CD4-positive, alpha-beta T cell treated with Interleukin-17A for 4 hours (primary cell): ENCODE measurements at places on chromosomes 7 and 10.

DNA sequence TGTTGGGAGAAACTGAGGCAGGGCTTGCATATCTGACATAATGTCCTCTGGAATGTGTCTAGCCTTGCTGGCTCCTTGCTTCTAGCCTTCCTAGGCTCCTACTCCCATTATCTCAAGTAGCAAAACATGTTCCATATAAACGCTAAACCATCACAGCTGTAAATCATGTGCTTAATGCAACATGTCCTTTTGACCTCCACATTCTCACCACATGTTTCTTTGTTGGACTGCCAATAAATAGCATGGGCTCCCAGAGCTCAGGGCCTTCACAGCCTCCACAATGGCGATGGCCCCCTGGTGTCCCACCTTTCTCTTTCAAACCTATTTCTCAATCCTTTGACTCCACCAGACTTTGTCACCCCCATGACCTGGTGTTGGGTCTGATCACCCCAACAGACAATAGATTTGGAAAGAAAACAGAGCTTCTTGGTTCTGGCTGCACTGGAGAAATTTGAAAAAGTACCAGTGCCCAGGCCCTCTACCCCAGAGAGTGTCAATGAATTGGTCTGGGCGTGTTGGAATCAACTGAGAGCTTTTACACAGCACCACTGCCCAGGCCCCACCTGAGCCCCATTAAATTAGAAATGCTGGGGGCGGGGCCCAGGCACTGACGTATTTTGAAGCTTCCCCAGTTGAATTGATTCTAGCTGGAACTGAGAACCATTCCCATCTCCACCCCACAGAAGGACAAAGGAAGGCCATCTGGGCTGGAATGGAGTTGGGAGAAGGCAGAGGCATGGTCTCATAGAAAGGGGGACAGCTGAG is 41.3 kb upstream of the GGCT start:
- DNase-seq = no peak

GRCh38 chr7:7696458-7697119 is 21.8 kb downstream of the RPA3 start:
- DNase-seq = no peak

- DNase-seq = no peak
These were observed 333.2 kb downstream of the PLXNA4 start for GRCh38 chr7:132243051-132243450.

DNA sequence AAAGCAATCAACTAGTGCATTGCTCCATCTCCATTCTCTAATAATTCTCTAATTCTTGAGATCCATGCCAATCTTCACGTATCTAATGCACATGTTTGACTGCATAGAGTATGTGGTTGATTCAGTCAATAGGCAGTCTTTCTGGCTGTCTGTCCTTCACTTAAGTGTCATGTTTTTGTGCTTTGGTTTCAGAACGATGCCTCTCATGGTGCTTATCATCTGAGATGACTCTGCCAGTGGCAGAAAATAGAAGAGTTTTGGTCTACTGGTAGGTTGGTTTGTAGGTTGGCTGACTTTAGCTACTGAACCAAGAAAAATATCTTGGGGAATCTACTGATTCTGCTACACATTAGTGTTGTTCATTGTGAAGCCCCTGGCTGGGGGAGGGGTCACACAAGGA is 364.2 kb downstream of the SFMBT2 start:
- no peak for DNase-seq

DNA sequence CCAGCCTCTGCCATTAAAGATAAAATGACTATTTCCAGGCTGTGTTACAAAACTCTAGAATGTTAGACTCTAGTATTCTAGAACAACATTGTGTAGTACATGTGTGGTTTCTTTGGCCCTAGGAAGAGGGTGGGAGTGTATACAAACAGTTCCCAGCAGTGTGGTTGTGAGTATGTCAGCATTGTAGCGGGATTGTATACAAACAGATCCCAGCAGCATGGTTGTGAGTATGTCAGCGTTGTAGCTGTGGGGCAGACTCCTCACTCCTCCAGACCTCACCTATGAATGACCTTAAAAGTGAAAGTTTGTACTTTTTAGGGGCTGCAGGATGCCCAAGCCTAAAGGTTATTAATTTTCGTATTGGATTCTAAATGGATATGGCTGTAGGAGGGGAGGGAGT is 6.9 kb upstream of the ACSL5 start:
- DNase-seq = no peak

DNA sequence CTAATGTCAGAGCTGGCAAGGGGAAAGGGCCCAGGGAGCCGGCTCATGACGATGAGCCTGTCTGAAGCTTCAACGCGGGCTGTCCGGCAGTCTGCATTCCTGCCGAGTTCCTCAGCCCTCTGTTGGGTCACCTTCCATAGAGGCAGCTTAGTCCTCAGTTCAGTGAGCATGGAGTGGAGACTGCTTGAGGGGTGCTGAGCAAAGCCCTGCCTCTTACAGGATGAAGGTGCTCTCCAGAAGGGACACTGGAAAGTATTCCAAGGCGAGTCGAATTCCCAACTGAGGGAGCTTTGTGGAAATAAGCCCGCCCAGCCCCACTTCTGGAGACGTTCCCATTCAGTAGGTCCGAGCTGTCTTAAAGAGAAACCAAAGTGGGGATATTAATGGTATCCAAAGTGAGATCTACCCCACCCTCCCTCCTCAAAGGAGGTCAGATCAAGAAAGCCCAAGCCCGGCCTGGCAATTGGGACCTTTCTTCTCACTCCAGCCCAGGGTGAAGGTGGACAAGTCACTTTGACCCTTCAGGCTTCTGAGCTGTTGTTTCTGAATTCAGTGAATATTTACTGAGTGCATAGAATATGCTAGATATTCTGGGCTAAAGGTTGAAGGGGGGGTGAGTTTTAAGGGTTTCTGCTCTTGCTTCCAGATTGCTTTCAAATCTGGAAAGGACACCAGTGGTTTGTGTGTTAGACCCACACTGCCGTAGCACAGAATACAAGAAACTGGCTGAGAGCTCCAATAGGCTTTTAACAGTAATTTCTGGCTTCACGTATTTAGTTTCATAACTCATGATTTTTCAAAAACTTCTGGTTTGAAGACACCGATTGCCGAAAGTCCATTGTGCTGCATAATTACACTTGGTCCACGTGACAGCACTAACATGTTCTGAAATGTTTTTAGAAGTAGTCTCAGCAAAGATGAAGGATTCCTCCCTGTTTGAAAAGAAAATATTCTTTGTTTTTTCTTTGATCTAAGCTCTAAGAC is 3.5 kb downstream of the EGFR start:
- DNase-seq = no peak

GRCh38 chr7:28077616-28078015 is 103.0 kb downstream of the JAZF1 start:
- no peak for DNase-seq

- no peak for DNase-seq
These were observed 127.2 kb downstream of the SRI start for GRCh38 chr7:88092676-88092999.

DNA sequence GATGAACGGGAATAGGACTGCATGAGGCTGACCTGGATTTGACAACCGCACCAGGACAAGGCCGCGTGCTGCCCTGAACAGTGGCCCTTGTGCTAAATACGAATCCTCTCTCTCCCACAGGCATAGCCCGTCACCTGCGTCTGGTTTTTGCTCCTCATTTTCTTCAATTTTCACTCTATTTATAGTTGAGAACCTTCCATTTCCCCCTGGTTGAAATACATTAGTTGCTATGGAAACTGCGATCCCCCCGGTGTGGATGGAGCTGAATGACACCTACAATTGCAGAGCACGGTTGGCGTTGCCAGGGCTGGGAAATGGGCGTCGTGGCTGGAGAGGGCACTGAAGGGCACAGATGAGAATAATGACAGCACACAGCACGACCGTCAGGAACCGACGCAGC is 158.6 kb upstream of the PITRM1 start:
- no peak for DNase-seq

GRCh38 chr10:2340831-2341647 is 603.7 kb upstream of the ADARB2 start:
- no peak for DNase-seq

DNA sequence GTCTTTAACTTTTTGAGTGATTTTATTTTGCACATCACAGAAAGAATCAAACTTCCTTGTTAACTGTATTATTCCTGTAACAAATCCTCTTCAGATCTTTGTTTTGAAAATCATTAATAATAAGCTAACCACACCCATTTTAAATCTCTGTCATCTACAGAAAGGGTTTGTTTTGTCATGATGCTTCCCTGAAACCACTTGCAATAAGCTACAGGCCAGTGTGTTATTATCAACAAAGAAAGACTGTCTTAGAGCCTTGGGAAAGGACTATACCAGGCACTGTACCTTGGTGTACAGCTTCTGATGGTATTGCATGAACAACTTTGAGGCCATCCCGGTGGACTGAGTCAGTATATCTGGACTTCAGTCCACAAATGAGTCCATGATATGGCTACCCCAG is 145.3 kb upstream of the FAM3C start:
- DNase-seq = no peak

DNA sequence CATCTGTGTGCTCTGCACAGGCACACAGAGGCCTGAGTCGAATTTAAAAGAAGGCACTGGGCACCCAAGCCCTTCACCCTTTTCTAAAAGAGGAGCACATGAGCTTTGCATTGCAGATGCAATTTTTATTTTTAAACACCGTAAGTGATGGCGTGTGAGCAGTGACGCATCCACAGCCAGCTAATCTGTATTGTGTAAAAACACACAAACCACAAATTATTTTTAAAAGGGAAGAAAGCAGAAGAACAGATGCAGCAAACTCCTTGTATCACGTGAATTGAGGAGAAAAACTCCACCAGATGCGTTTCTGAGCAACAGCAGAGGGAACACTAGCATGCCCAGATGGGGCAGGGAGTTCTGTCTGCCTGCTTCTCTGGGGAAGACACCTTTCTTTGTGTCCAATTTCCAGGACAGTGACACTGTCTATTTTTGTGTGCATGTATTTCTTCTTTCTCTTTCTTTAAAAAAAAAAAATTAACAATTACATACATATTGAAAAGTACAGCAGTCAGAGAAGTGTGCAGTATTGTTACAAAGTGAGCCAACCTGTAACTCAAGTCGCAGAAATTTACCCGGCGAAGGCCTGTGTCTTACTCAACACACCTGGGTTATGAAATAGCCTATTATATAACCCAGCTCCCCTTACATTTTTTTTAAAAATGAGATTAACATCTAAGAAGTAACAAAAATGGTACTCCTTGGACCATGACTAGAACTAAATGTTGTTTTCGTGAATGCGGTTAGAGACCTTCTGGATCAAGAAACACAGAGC is 39.2 kb downstream of the EEPD1 start:
- no peak for DNase-seq

DNA sequence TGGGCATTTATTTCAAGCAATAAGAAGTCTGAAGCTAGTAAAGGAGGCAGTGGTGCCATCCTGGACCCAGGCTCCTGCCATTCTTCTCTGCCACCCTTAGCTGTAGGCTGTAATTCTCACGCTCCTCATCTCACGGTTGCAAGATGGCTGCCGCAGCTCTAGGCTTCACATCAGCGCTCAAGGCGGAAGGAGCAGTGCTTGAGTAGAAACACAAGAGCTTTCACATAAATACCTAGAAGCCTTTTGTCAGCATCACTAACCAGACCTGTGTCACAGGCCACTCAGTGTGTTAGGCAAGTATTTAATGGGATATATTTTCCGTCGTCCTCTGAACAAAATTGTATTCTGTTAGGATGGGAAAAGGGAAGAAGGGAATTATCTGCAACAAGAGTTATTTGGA is 118.9 kb upstream of the KLF14 start:
- DNase-seq = no peak

- no peak for DNase-seq
These were observed 61.5 kb downstream of the GDI2 start for GRCh38 chr10:5751601-5752253.

- no peak for DNase-seq
These were observed 27.3 kb downstream of the DIP2C start for GRCh38 chr10:662223-662605.

DNA sequence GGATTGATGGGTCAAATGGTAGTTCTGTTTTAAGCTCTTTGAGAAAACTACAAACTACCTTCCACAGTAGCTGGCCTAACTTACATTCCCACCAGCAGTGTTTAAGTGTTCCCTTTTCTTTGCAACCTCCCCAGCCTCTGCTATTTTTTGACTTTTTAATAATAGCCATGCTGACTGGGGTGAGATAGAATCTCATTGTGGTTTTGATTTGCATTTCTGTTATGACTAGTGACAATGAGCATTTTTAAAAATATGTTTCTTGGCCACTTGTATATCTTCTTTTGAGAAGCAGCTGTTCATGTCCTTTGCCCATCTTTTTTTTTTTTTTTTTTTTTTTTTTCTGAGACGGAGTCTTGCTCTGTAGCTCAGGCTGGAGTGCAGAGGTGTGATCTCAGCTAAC is 155.2 kb upstream of the BMPER start:
- no peak for DNase-seq

GRCh38 chr7:31805209-31805818 is 118.3 kb downstream of the PPP1R17 start:
- DNase-seq = no peak

GRCh38 chr10:44520651-44521050 is 135.8 kb upstream of the CXCL12 start:
- DNase-seq = no peak

- DNase-seq = no peak
These were observed 715 bp upstream of the MUC12 start for GRCh38 chr7:100968650-100969049.

- DNase-seq = no peak
These were observed 177.4 kb upstream of the NPVF start for GRCh38 chr7:25405736-25406135.

DNA sequence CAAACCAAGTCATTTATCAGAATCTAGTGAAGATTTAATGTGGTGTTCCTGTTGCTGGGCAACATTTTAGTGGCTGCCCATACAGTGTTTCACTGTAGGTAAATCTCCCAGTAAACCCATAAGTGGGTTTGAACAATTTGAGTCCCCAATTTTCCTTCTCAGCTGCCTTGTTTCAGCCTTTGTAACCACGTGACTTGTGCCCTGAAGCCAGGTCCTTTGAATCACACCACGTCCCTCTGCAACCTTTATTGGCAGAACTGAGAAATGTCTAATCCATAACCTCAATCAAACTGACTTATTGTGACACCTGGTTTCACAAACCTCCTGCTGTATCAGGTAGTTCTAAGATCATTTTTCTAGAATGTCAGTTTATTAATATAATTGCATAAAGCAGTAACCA is 30.1 kb downstream of the SND1 start:
- DNase-seq = no peak

DNA sequence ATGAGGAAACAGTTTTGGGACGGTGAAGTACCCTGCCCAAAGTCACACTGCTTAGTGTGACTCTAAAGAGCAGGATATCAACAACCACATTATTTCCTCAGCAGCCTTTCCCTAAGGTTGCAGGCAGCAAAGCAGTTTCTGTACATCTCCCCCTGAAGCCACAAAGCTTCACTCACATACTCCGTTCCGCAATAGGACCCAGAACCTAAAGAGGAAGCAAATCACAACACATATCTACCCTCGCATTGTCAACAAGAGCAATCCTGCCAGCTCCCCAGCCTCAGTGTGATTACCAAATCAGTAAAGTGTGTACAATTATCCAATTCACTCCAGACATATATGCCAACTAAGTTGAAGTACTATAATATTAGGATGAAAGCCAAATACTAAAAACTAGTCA is 30.8 kb downstream of the VAX1 start:
- no peak for DNase-seq
